Naive thymus-derived CD4-positive, alpha-beta T cell (primary cell): ENCODE measurements at places on chromosomes 13 and 19.

- H3K4me3 ChIP-seq: no peak overlapping the region
- DNase-seq: no peak
- H3K4me1 ChIP-seq: peaks cover 41% of the 10 kb centered on the region
- no peak overlapping the region for H3K27ac ChIP-seq
Measured at GRCh38 chr19:29971648-29972047, 29.6 kb downstream of the URI1 start.

- no peak overlapping the region for H3K4me3 ChIP-seq
- no peak for DNase-seq
- no peak overlapping the region for H3K27ac ChIP-seq
- no peaks in the 10 kb centered on the region for H3K36me3 ChIP-seq
- H3K4me1 ChIP-seq: peaks cover 8% of the 10 kb centered on the region
Measured at GRCh38 chr19:33039108-33039599, 25.5 kb downstream of the RHPN2 start.

DNA sequence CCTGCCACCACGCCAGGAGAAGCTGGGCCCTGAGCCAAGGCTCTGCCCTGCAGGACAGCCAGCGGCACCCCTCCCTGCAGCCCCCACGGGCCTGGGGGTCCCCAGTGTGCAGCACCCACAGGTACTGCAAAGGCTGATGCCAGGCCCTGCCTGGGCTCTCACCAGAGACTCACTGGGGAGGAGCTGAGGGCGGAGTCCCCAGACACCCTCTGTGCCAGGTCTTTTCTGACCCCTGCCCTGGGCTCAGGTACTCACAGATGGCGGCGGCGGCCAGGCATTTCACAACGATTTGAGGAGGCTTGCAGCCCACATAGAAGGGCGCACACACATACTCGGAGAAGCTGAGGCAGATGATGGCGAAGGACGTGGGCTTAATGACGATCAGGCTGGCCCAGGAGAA is 5.7 kb downstream of the SLC7A9 start:
- no peaks in the 10 kb centered on the region for H3K27me3 ChIP-seq
- H3K4me3 ChIP-seq: no peak overlapping the region
- DNase-seq: no peak

GRCh38 chr19:55358943-55359908 is 3.8 kb downstream of the GARIN5B start:
- no peak overlapping the region for H3K4me3 ChIP-seq
- no peaks in the 10 kb centered on the region for H3K4me1 ChIP-seq
- no peak overlapping the region for H3K27ac ChIP-seq
- H3K36me3 ChIP-seq: no peaks in the 10 kb centered on the region

DNA sequence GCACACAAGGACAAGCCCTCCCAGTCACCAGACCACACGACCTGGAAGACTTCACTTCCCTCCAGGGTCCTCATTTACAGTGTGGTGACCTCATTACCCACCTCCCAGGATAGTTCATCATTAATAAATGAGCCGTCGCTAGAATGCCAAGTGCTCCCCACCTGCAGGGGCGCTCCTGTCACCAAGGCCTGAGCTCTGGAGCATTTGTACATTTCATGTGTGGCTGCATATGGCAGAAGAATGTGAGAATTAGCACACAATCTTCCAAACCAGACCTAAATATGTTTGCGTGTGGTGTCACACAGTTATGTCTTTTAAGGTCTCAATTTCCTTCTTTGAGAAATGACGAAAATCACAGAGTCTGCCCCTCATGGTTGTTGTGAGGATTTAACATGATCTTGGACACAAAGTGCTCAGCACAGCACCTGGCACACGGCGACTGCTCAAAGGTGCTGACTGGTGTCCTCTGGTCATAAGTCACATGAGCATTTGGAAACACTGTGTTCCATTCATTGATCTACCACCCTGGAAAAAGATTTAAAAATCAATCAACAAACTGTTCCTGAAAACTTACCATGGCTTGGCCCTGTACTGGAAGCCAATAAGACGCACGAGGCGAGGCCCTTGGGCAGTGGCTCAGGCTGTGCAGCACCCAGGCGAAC is 150.6 kb upstream of the SPACA7 start:
- no peak overlapping the region for H3K27ac ChIP-seq
- H3K4me1 ChIP-seq: no peaks in the 10 kb centered on the region
- no peaks in the 10 kb centered on the region for H3K27me3 ChIP-seq
- H3K36me3 ChIP-seq: no peaks in the 10 kb centered on the region

- no peak overlapping the region for H3K4me3 ChIP-seq
- H3K36me3 ChIP-seq: peaks cover 79% of the 10 kb centered on the region
- no peak overlapping the region for H3K27ac ChIP-seq
- no peak for DNase-seq
- no peaks in the 10 kb centered on the region for H3K27me3 ChIP-seq
Measured at GRCh38 chr19:49596954-49597702, 6.1 kb downstream of the PRR12 start.

- no peaks in the 10 kb centered on the region for H3K4me1 ChIP-seq
- H3K4me3 ChIP-seq: no peak within 1 kb of the TSS
- no peak for DNase-seq
- no peaks in the 10 kb centered on the region for H3K27me3 ChIP-seq
- H3K36me3 ChIP-seq: no peaks in the 10 kb centered on the region
- H3K27ac ChIP-seq: no peak within 1 kb of the TSS
Measured at GRCh38 chr19:40990972-40991381, at the start of gene CYP2B6. TSS of gene CYP2B6 (plus strand) at chr19:40991282. CDS start at chr19:40991306, 24 bp downstream.

DNA sequence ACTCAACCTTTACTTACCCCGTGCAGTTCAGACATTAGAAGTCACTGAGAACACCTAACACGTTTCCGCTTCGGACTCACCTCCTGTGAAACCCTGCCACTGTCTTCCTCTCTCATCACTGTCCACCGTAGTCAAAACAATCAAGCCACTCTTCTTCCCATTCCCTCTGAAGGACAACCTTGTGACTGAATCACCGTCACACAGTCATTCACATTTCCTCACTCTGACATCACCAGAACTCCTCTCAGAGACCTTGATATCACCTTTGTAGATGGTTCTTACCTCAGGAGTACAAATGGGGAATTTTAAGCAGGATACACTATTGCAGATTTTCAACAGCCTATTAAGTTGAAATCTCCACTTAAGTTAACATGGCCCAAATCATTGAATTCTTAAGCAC is 1.3 kb upstream of the KBTBD6 start:
- H3K36me3 ChIP-seq: peaks cover 5% of the 10 kb centered on the region
- no peaks in the 10 kb centered on the region for H3K27me3 ChIP-seq
- peaks cover 24% of the 10 kb centered on the region for H3K4me1 ChIP-seq
- H3K4me3 ChIP-seq: no peak overlapping the region
- no peak for DNase-seq
- H3K27ac ChIP-seq: no peak overlapping the region

DNA sequence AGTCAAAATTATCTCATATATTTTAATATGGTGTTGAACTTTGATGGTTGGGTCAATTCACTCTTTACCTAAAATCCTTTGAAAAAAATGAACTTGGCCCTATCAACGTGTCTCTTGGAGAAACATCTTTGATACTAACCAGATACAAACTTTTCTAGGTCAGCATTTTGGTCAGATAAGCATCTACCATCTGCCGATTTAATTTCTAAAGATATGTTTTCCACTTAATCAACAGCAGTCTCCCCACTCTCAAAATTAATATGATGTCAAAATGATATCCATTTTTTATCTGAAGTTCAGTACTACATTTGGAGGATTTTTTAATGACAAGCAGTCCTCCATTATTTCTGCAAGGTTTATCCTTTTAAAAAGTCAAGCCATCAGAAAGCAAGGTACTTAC is 288.8 kb downstream of the DIAPH3 start:
- no peaks in the 10 kb centered on the region for H3K4me1 ChIP-seq
- H3K27ac ChIP-seq: no peak overlapping the region
- H3K36me3 ChIP-seq: no peaks in the 10 kb centered on the region
- no peaks in the 10 kb centered on the region for H3K27me3 ChIP-seq
- DNase-seq: no peak

DNA sequence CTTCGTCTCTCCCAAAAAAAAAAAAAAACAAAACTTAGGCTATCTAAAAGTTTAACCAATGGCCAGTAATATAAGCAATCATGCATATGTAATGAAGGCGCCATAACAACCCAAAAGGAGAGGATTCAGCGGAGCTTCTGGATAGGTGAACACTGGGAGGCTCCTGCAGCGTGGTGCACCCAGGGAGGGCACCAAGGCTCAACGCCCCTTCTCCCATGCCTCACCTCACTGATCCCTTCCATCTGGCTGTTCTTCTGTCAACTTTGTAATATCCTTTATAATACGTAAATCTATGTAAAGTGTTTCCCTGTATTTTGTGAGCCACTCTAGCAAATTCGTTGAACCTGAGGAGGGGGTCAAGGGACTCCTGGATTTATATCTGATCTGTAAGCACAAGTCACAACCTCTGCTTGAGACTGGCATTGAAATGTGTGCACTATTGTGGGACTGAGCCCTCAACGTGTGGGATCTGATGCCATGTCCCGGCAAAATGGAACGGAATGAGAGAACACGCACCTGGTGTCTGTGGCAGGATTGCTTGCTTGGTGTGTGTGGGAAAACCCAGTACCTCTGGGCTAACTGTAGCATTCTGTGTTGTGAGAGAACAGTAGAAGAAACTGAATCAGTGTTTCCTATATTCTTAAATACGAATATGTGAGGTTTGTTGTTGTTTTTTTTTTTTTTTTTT is 521 bp upstream of the ZNF665 start:
- DNase-seq: no peak
- peak overlapping the region; percentile 89 for H3K4me3 ChIP-seq
- H3K27ac ChIP-seq: no peak overlapping the region
- no peaks in the 10 kb centered on the region for H3K27me3 ChIP-seq

DNA sequence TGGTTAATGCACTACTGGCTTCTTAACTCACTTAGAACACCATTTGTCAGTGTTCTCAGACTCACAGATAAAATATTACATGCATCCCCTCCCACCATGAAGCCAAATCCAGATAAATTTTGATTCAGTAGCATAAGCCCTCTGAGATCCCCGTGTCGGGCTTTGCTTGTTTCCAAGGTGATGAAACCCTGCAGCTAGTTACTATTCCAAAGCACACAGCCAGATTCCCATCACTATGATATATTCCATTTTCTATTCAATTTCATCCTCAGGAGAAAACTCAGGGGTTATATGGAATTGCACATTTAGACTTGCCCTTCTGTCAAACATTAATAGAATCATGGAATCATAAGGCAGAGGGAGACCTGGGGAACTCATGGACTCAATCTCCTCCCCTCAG is 9.4 kb upstream of the FAM124A start:
- no peaks in the 10 kb centered on the region for H3K36me3 ChIP-seq
- no peak for DNase-seq
- no peaks in the 10 kb centered on the region for H3K27me3 ChIP-seq
- no peak overlapping the region for H3K4me3 ChIP-seq
- no peak overlapping the region for H3K27ac ChIP-seq
- no peaks in the 10 kb centered on the region for H3K4me1 ChIP-seq
